ENCODE measurements at places on chromosomes 16 and 17.
A peak's percentile ranks its signal among the peaks of the same experiment; 100 is the strongest.

- no peak for DNase-seq
Measured at GRCh38 chr16:79395591-79395990, 204.9 kb downstream of the MAF start.

GRCh38 chr17:57859601-57860413 lies 10.0 kb upstream of the MRPS23 start:
- no peak for DNase-seq

DNA sequence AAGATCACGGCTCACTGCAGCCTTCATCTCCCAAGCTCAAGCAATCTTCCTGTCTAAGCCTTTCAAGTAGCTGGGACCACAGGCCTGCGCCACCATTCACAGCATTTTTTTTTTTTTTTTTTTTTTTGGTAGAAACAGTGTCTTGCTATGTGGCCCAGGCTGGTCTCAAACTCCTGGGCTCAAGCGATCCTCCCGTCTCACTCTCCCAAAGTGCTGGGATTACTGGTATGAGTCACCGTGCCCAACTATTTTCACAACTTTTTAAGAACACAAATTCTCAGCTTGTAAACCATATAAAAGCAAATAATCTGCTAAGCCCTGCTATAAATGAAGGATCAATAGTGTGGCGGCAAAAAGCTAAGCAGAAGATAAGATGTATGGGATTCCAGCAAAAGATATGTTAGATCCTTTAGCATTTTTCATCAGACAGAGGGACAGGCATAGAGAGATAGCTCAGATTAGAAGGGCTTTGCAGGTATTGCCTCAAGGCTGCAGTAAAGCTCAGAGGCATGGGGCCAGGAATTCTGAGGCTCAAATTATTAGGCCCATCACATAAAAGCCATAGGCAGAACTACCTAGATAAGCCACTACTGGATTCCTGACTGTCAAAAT lies 55.1 kb downstream of the EMP2 start:
- DNase-seq = no peak

- DNase-seq = no peak
Measured at GRCh38 chr16:85221771-85222154, 109.5 kb upstream of the CIBAR2 start.

- DNase-seq = no peak
Measured at GRCh38 chr17:61132524-61132923, 267.1 kb upstream of the TBX2 start.

- DNase-seq = peak; percentile 54
Measured at GRCh38 chr17:81322271-81323082, 27.4 kb upstream of the SLC38A10 start.
